Stimulated activated CD4-positive, alpha-beta T cell treated with anti-CD3 and anti-CD28 coated beads, TNF-alpha, amount 100 ng/mL, for 1 hour (primary cell): ENCODE measurements at places on chromosomes 11 and 22.

- DNase-seq = no peak
Measured at GRCh38 chr11:47967577-47968525, 12.5 kb upstream of the PTPRJ start.

DNA sequence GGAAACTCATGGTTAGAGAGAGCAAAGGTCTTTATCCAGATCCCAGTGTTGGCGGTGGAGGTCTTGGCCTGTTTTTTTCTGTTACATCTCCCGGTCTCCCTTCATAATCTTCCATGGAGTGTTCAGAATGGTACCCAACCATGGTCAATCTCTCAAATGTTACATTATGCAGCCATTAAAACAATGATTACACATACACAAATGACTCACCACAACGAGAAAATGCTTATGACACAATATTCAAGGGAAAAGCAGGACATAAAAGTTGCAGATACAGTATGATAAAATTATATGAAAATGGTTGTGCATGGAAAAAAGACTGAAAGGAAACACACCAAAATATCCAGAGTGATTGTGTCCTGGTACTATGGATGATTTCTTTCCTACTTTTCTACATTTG lies 17.8 kb upstream of the CSNK1E start:
- DNase-seq = no peak

GRCh38 chr11:6625832-6626420 lies 6.7 kb upstream of the TPP1 start:
- DNase-seq = no peak

DNA sequence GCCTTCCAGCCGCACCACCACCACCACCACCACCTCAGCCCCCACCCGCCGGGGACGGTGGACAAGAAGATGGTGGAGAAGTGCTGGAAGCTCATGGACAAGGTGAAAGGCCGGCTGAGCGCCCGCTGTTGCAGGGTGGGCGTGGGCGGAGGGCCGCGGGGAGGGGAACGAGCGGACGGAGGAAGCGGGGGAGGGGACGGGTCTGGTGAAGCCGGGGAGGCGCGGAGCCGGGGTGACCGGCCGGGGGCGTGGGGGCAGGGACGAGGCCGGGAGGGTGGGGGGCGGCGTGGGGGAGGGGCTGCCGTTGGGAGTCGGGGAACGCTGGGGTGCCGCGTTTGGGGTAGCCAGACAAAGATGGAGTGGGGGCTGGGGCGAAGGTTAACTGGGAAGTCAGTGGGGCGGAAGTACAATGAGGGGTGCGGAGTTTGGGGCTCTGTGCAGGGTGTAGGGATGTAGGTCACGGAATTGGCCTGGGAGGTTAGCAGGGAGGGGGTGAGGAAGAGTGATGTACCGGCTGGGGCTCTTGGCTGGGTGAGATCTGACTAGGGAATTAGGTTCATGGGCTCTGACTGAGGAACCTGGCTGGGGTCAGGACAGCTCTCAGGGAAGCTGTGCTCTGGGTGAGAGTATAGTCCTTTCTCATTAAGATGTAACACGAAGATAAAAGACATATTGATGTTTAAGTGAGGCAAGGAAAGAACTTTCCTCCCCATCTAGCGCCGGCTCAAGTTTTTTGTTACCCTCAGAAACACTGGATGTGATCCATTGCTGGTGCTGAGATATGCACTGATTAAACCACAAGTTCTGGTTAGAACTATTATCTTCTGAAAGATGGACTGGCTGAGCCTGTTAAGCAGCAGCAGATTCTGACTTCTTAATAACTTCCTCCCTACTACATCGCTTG lies 624 bp downstream of the CBL start:
- no peak for DNase-seq

- DNase-seq = no peak
Measured at GRCh38 chr11:5203366-5203765, 2.9 kb upstream of the OR51V1 start.

DNA sequence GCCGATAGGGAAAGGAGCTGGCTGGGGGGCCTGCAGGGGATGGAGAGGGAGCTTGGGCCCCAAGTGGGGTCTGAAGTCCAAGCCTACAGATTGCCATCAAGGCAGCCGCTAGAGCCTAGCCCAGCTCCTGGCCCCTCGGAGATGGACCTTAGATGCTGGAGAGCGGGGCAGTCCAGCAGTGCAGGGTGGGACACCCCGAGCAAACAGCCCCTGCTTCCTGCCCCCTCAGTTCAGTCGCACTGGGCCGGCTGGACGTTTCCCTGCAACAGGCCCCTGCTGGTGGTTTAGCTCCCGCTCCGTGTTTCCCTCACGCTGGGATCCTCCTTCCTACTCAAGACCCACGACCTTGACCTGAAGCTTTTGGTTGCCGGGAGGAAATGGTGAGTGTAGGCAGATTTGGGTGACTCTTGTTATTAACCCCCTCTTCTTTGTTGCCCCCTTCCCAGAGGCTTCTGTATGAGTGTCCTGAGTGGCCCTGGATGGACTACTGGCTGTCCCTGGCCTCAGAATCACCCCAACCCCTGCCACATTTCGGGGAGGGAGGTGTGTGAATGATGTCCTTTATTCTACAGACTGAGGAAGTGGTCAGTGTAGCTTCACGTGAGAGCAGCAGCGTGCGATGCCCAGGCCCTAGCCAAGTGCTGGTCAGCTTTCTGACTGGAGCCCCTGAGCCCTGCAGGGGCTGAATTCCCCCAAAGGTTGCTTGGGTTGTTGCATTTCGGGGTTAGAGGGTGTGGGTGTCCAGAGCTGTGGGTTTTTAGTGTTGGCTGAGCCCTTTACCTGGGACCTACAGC lies 2.7 kb downstream of the ST3GAL4 start:
- no peak for DNase-seq

- no peak for DNase-seq
Measured at GRCh38 chr11:23727794-23728193, 769.1 kb upstream of the LUZP2 start.

- DNase-seq = no peak
Measured at GRCh38 chr11:134471087-134471715, 59.2 kb upstream of the B3GAT1 start.

- DNase-seq = no peak
Measured at GRCh38 chr22:42300259-42301076, 30.0 kb upstream of the TCF20 start.

DNA sequence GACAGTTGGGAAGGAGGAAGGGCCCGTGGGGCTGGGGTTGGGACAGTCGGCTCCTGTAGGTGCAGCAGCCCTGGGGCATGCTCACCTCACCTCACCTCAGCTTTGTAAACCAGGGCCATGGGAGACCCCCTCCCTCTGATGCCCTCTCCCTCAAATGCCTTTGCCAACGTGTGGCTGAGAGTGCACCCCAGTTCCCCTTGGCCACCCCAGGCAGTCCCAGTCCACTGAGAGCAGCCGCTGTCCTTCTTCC lies 4.2 kb upstream of the NEAT1 start:
- DNase-seq = no peak

DNA sequence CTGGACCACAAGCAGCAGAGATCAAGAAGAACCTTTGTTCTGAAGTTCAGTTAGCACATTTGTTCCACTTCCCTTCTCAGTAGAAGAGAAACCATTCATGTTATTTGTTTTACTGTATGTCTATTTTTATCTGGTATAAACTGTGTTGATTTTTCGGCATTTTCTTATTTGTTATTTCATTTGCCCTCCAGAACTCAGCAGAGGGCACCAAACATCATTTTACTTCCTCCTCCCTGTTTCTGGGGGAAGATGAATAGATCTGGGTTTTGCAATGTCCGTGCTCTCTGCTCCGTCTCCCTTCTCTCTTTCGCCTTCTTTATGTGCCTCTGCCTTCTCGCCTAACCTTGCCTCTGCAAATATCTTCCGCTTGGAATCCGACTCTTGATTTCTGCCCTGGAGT lies 366.9 kb downstream of the NTM start:
- no peak for DNase-seq

DNA sequence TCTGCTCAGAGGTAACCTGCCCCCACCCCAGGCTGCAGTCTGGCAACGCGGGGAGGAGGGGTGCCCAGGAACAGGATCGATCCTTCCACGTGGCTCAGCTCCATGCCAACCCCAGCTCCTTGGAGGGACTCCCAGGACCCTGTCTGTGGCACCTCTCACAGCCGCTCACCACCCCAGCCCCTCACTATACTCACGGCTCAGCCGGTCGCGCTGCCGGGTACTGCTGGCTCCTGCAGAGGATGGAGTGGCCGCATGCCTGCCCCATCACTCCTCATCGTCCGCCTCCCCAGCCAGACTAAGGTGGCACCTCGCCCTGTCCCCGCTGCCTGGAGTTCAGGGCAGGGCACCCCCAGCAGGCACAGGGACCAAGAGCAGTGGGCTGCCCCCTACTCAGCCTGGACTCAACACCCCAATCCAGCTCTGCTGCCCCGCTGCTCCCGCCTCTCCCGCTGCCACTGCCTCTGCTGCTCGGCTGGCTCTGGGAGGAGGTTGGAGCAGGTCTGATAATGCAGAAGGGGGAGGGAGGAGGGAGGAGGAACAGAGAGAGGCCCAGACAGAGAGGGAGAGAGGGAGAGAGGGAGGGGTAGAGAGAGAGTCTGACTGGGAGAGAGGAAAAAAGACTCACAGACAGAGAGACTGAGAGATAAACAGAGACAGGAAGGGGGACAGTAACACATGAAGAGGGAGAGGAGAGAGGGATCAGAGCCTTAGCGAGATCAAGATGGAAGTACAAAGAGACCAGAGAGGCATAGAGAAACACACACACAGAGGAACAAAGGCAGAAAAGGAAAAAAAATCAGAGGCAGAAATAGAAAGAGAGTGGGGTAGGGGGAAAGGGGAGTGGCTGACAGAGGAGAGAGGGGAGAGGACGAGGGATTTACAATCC lies at the start of gene PDE2A:
Gene PDE2A (minus strand): TSS at position 480 of the 886 bp plus-strand sequence. CDS start 215 bp downstream, at position 265.
- DNase-seq = no peak

DNA sequence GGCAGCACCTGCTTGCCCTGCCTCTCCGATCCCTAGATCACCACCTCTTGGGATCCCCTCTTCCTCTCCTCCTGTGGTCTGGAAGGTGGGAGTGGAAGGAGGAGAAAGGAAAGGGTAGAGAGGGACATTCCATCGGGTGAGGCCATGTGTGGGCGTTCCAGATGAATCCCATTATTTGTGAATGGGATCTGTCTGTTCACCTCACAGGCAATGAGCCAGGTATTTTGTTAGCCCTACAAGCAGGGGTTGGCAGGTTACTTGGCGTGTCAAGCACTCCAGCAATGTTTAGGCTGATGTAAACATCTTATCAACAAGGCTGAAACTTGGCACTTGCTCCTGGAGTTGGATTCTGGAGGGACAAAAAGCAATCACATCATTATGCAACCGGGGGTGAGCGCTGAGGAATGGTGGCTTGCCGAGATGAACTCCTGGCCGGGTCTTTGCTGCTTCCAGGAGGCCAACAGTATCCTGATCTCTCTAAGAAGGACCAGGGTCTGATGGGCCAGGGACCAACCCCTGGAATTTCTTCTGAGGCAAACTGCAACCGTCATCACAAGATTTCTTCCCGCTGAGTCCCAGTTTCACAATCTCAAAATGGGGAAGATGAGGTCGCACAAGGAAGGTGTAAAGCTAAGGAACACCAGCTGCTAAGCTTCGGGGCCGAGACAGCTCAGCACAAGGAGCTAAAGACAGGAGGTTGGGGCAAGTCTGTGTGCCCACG lies 7.8 kb downstream of the ADAMTS8 start:
- DNase-seq = no peak

- no peak for DNase-seq
Measured at GRCh38 chr11:77126861-77127234, 1.2 kb upstream of the MYO7A start.

DNA sequence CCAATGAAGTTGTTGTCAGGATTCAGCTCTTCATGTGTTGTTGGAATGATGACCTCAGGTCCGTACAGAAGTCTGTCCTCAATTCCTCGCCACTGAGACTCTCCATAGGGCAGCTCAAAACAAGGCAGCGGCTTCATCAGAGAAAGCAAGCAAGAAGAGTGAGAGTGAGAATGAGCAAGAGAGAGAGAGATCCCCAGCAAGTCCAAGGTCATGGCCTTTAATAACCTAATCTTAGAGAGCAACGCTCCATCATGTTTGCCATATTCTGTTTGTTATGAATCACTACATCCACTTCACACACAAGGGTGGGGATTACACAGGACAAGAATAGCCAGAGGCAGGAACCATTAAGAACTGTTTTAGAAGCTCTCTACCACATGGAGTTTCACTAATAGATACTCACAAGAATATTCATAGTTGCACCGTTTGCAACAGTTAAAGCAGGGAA lies 23.3 kb upstream of the MMP7 start:
- no peak for DNase-seq

- DNase-seq = no peak
Measured at GRCh38 chr22:42792909-42793847, 63.9 kb downstream of the ARFGAP3 start.

DNA sequence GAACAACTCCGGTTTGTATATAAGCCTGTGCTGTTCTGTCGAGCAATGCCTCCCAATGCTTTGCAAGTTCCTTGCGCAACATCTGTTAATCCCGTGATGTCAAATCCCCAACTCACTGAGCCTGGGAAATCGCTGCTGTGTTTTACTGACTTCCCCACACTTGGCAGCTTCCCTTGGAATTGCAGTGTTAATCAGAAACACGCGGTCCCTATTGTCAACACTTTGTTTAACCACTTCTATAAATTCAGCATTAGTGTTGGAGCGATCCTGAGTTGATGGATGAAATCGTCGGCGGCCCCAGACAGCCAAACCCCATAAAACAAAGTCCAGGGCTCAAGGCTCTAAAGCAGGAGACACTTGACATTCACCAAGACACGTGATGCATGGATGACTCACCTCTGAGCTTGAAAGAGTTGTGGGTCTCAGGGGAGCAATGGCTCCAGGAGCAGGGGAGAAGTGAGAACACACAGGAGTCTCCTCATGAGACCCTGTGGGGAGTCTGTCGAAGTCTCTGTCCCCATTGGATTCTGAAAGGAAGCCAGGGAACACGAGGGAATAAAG lies 555.3 kb downstream of the MIAT start:
- no peak for DNase-seq

GRCh38 chr11:127274328-127274676 lies 273.7 kb upstream of the KIRREL3 start:
- no peak for DNase-seq

DNA sequence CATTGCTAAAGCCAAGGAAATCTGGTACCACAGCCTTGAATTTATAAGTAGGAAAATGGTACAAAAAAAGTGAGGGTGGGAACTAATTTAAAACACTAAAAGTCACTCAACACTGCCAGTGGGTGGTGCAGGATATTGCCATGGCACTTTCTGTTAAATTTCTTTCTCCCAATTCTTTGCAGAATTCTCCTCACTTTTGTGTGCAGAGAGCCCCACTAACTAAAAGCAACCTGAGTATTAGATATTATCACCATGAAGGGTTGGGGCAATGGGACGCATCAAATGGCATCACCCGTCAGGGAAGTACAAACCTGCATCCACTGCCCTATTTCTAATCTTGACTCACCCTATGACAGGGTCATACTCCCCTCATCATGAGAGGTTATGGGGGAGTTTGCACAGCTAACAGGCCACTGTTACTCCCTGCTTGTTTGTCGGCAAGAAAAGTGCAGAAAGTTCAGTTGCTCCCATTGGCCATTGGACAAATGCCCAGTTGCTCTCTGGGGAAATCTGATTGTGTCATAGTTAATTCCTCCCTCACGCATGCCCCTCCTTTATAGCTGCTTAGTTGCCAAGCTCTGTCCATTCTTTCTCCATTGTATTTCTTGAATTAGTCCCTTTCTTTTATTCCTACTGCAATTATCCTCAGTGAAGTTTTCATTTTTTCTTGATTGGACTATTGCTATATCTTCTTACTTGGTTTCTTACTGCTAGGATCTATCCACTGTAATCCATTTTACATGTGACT lies 93.8 kb upstream of the BLID start:
- DNase-seq = no peak
